ENCODE measurements at places on chromosomes 4 and X. TPM values are rescaled to one million over a fixed set of nuclear protein-coding genes. Genes with fewer than 3 reads are reported as not detected.

PSAPL1 gene
- not detected for total RNA-seq

ASMT gene
- total RNA-seq, result not detected

ABLIM2 gene
- 0.31 TPM for total RNA-seq

FUNDC1 gene
- total RNA-seq, result 11.0 TPM

ADH7 gene
- not detected for total RNA-seq

GPRIN3 gene
- total RNA-seq, result not detected

CA5B gene
- 10.7 TPM for total RNA-seq

CSN1S1 gene
- total RNA-seq, result not detected

TRIM60 gene
- not detected for total RNA-seq

EREG gene
- total RNA-seq, result 2.2 TPM

L1CAM gene
- 16.6 TPM for total RNA-seq

CDKL2 gene
- total RNA-seq, result 5.0 TPM

NLGN4X gene
- not detected for total RNA-seq

- H3K36me3 ChIP-seq, result peaks cover 33% of the 10 kb centered on the region
- no peaks in the 10 kb centered on the region for H3K27me3 ChIP-seq
- no peak overlapping the region for H3K4me3 ChIP-seq
- no peaks in the 10 kb centered on the region for H3K4me1 ChIP-seq
- no peak for DNase-seq
These were observed 16.8 kb upstream of the COX18 start for GRCh38 chr4:73086095-73086868.

- no peak overlapping the region for H3K4me3 ChIP-seq
- H3K27ac ChIP-seq, result no peak overlapping the region
- H3K36me3 ChIP-seq, result no peaks in the 10 kb centered on the region
- H3K4me1 ChIP-seq, result peaks cover 19% of the 10 kb centered on the region
These were observed 17.6 kb downstream of the LNX1 start for GRCh38 chr4:53573696-53574095.

GRCh38 chr4:75011131-75011795 lies 78.3 kb downstream of the PARM1 start:
- H3K27me3 ChIP-seq, result no peaks in the 10 kb centered on the region
- no peak overlapping the region for H3K4me3 ChIP-seq
- no peak overlapping the region for H3K27ac ChIP-seq
- H3K36me3 ChIP-seq, result no peaks in the 10 kb centered on the region
- DNase-seq, result no peak

DNA sequence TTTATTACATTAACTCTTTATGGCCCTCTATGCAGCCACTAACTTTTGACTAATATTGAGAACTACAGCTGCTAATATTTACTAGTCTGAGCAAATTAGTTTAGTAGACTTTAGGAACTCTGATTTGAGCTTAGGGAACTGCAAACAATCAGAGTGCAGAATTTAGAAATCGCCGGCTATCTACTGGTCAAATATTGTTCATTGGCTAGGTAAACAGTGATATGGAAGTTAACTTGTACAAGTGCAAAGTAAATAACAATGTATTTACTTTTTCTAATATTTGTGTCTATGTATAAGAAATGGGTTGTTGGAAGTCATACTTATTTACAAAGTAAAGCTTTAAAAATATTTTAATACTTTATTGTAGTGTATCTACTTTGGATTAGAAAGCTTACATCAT lies 279.6 kb downstream of the CFAP299 start:
- peaks cover 9% of the 10 kb centered on the region for H3K27me3 ChIP-seq
- H3K4me3 ChIP-seq, result no peak overlapping the region
- no peak for DNase-seq
- no peak overlapping the region for H3K27ac ChIP-seq

DNA sequence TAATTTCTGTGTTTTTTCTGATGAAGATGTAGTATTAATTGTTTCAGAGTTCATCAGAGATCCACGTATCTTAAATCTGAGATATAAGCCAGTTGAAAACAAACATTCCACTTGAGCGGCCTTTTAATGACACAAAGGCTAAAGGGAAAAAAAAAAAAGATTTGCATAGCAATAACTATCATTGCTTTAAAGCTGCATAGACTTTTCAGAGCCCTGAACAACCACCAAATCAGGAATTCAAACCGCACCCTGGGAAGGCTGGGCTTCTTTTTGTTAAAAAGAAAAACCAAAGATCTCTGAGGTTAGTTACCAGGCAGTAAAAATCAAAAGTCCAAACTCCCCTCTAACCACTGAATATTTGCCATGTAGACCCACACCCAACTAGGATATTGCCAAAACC lies 206.0 kb downstream of the HHIP start:
- no peak for DNase-seq
- no peaks in the 10 kb centered on the region for H3K4me1 ChIP-seq
- H3K27me3 ChIP-seq, result peaks cover 1% of the 10 kb centered on the region
- H3K27ac ChIP-seq, result no peak overlapping the region
- no peaks in the 10 kb centered on the region for H3K36me3 ChIP-seq
- H3K4me3 ChIP-seq, result no peak overlapping the region

GRCh38 chr4:66929748-66930147 lies 615.6 kb downstream of the CENPC start:
- no peak overlapping the region for H3K4me3 ChIP-seq
- H3K27ac ChIP-seq, result no peak overlapping the region
- DNase-seq, result no peak
- H3K4me1 ChIP-seq, result no peaks in the 10 kb centered on the region

DNA sequence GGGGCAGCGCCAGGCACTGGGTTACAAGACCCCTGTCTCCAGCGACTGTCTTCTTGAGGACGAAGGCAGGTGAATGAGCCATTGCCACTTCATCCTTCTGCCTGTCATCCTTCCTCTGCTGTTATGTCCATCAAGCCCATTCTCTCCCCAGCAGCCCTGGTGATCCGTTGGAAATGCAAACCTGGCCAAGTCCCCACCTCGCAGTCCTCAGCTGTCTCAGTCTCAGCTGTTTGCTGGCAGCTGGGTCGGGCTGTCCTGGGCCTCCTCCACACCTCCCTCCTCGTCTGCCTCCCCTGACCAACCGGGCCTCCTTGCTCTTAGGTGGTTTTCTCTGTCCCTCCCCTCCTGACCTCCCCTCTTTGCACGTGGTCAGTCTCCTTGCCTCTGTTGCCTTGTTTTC lies 38.0 kb downstream of the PTTG2 start:
- peaks cover 15% of the 10 kb centered on the region for H3K4me1 ChIP-seq
- no peak overlapping the region for H3K27ac ChIP-seq
- no peaks in the 10 kb centered on the region for H3K36me3 ChIP-seq
- no peak for DNase-seq

- no peak overlapping the region for H3K4me3 ChIP-seq
- DNase-seq, result no peak
- H3K27me3 ChIP-seq, result no peaks in the 10 kb centered on the region
- H3K36me3 ChIP-seq, result no peaks in the 10 kb centered on the region
These were observed 128.6 kb downstream of the CHIC2 start for GRCh38 chr4:53935780-53936179.

DNA sequence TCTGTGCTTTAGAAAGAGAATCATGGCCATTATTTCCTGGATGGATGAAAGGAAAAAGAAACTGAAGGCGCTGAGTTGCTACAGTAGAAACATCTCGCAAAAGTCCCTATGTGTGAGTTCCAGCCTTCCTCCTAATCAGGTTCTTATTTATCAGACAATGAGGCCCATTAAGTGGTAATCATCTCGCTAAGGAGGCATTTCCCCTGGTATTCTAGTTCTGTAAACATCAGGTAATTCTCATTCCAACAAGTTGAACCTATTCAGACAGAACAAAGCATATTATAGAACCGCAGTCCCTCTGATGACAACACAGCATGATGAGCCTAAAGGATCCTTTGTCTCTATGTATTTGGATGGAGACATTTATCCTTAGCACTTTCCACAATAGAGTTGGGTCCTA lies 205.7 kb upstream of the MAOA start:
- DNase-seq, result no peak
- no peak overlapping the region for H3K4me3 ChIP-seq
- no peaks in the 10 kb centered on the region for H3K36me3 ChIP-seq
- no peak overlapping the region for H3K27ac ChIP-seq
- no peaks in the 10 kb centered on the region for H3K27me3 ChIP-seq
- H3K4me1 ChIP-seq, result no peaks in the 10 kb centered on the region

- H3K4me1 ChIP-seq, result no peaks in the 10 kb centered on the region
- H3K4me3 ChIP-seq, result no peak overlapping the region
- H3K27ac ChIP-seq, result no peak overlapping the region
- no peak for DNase-seq
These were observed 190.7 kb upstream of the BMP3 start for GRCh38 chr4:80839792-80840191.

DNA sequence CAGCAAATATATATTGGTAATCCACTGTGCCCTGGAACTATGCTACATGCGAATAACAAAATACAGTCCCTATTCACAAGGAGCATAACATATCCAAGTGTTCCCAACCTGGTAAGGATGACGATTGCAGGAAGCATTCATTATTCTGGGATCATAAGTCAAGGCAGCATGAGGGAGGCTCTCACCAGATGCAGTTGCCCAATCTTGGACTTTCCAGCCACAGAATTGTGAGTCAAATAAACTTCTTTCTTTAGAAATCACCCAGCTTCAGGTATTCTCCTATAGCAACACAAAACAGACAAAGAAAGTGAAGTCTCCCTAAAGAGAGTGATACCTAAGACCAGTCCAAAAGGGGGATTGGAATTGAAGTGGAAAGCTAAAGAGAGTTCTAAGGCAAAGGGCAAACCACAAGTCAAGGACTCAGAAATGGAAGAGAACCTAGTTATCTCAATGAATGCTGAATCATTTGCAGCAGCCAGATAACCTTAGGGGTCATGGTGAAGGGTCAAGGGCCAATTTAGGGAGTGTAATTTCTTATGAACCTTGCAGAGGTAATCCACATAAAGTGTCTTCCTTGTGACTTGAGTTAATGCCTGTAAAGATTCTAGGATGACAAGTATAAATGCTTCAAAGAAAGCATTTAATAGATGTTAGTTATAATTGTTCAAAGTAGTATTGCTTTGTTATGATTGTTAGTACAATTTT lies 103.1 kb upstream of the PCDH7 start:
- H3K4me3 ChIP-seq, result no peak overlapping the region
- H3K27me3 ChIP-seq, result no peaks in the 10 kb centered on the region
- H3K27ac ChIP-seq, result no peak overlapping the region
- no peak for DNase-seq
- H3K4me1 ChIP-seq, result no peaks in the 10 kb centered on the region
- H3K36me3 ChIP-seq, result no peaks in the 10 kb centered on the region

DNA sequence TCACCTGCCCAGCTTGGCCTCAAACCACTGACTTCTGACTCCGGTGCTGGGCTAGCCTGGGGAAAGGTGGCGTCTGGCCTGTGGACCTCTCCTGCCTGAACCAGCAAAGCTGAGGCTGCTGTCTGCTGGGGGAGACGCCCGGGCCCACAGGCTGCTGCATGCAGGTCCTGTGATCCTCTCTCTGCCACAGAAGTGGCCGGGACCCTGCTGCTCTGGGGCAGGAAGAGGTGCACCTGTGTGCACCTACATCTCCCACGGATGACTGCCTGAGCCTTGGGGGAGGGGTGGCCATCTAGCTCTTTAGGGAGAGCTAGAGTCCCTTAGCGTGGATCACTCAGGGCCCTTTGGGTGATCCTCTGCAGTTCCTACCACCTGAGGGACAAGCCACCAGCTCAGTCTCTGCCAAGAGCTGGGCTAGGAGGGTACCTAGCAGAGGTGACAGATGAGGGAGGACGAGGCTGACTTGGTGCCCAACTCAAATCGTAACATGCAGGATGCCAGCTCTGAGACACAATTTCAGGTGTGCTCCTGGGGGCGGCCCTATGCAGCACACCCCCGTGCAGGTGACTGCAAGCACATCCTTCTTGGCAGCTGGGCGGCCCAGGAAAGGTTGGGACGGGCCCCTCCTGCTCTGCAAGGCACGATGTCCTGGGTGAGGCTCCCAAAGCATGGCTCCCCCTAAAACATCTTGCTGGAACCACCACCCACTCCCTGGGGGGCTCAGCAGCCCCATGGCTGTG lies 22.5 kb downstream of the LETM1 start:
- peaks cover 24% of the 10 kb centered on the region for H3K36me3 ChIP-seq
- no peak overlapping the region for H3K27ac ChIP-seq
- H3K4me1 ChIP-seq, result no peaks in the 10 kb centered on the region
- no peak overlapping the region for H3K4me3 ChIP-seq

DNA sequence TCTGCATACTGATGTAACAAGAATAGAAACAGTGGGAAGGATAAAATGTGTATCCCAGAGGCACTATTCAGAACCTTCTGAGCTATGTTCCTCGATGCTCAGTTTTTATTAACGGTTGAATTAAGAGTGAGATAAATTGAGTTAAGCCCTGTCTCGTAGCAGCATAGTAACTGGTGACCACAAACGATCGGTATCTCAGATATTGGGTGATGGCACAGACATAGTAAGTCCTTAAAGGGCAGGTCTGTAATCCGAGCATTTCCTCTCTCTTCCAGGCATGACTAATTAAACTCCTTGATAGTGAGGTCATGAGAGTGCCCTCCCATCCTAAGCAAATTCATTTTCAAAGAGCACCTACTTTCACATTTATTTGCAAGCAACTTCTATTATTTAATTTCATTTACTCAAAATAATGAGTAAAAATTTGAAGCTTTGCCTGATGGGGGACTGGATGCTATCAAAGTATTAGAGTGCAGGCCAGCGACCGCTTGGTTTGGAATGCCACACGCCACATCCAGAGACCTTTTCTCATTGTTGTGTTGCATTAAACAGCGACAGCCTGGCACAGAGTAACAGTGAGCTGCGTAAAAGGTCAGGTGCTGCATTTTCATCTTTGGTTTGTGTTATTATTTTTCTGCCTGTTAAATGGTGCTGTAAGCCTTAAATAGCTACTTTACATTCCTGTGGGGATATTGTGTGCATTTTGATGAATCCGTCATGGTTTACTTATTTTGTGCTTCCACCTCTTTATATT lies 101.9 kb downstream of the PCDH7 start:
- H3K36me3 ChIP-seq, result peaks cover 4% of the 10 kb centered on the region
- H3K4me3 ChIP-seq, result no peak overlapping the region
- H3K27me3 ChIP-seq, result no peaks in the 10 kb centered on the region
- DNase-seq, result no peak
- no peak overlapping the region for H3K27ac ChIP-seq

GRCh38 chrX:130321550-130321949 lies 18.2 kb upstream of the SLC25A14 start:
- no peak for DNase-seq
- H3K27me3 ChIP-seq, result peaks cover 32% of the 10 kb centered on the region
- no peak overlapping the region for H3K4me3 ChIP-seq
- no peaks in the 10 kb centered on the region for H3K4me1 ChIP-seq
- no peaks in the 10 kb centered on the region for H3K36me3 ChIP-seq

DNA sequence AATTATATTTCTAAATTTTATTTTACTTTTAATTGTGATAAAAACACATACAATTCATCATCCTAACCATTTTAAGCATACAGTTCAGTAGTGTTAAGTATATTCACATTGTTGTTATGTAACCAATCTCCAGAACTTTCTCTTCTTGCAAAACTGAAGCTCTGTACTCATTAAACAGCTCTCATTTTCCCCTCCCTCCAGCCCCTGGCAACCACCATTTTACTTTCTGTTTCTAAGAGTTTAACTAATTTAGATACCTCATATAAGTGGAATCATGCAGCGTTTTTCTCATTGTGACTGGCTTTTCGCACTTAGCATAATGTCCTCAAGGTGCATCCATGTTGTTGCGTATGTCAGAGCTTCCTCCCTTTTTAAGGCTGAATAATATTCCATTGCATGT lies 46.7 kb upstream of the NDP start:
- H3K4me1 ChIP-seq, result no peaks in the 10 kb centered on the region
- no peaks in the 10 kb centered on the region for H3K27me3 ChIP-seq
- no peak overlapping the region for H3K27ac ChIP-seq
- no peak overlapping the region for H3K4me3 ChIP-seq
- DNase-seq, result no peak
- H3K36me3 ChIP-seq, result no peaks in the 10 kb centered on the region
